Left renal pelvis (tissue), 4 donors: ENCODE measurements at places on chromosomes 16 and 17.

- DNase-seq: no peak
Measured at GRCh38 chr16:30033270-30033669, 2.2 kb upstream of the TLCD3B start.

- no peak for DNase-seq
Measured at GRCh38 chr17:74618451-74618850, 5.1 kb downstream of the CD300E start.

- DNase-seq: no peak
Measured at GRCh38 chr17:15470536-15470935, 3.1 kb upstream of the CDRT4 start.

DNA sequence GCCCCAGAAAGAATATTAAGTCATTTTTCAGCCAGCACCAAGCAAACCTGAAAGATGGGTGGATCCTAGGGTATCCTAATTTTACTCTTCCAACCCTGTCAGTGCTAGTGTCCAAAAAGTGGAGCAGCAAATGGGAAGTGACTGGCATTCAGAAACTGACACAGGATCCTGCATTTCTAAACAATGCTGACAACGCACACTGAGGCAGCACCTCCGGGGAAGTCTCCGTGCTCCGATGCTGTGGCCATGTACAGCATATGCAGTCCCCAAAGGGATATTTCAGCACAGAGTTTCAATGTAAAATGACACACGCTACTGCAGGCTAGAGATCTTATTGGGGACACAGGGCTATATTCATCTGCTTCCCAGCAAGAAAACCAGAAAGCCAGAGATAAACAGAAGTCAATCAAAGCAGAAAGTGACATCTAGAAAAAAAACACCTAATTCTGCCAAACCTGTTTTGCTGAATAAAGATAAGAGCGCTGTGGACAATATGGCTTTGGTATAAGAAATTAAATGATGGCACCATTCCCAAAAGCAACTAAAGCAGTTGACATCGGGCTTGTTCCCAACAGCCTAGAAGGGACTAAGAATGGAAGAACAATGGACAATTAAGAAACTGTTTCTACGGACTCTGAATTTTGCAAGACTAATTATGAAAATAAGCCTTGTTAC, 17.3 kb downstream of the XYLT1 start:
- DNase-seq: no peak
